ENCODE measurements at places on chromosomes 7 and 10.

- no peak for DNase-seq
Measured at GRCh38 chr7:3552499-3552898, 251.4 kb downstream of the SDK1 start.

DNA sequence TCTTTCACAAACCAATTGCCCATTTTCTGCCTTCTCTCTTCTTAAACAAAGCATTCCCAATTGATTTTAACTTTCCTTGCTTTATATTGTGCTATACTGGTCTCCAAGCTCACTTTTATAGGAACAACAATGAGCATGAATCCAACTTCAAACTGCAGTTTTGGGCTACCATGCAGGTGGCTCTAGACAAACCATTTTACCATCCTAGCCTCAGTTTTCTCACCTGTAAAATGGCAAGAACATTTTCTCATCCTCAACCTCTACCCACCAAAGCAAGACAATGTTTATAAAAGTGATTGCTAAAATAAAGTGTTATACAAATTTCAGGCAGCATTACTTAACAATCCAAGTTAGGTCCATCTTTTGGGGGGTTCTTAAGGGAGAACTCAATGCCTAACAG is 66.8 kb upstream of the ASAH2 start:
- no peak for DNase-seq

- DNase-seq = no peak
Measured at GRCh38 chr7:1738511-1738910, 68.4 kb downstream of the ELFN1 start.

DNA sequence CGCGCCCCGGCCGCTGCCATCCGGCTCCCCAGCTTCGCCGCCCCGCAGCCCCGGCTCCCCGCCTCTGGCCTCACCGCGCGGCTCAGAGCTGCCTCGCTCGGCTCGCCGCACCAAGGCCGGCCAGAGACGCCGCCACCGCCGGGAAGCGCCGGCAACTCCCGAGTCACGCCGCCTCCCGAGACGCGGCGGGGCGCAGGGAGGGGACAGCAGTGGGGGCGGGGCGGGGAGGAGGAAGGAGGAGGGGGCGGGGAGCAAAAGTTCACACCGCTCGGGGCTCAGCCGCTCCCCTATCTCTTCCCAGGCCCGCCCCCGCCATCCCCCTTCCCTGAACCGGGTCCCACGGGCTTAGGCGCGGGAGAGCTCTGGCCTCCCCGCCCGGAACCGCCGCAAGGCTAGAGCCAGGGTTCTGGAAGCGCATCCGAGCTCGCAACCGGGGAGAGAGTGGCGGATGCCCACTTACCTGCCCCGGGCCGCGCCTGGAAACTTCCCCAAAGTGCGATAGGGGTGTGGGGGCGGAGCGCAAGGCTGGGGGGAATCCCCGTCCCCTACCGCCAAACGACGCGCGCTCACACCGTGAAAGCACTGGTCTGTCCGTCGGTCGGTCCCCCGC is 1.0 kb downstream of the CHST15 start:
- DNase-seq = no peak

Data from stimulated activated CD4-positive, alpha-beta T cell treated with anti-CD3 and anti-CD28 coated beads, Interleukin-4, amount 100 ng/mL, for 4 hours (primary cell).